ENCODE measurements at places on chromosomes 13 and 19. TPM values are rescaled to one million over a fixed set of nuclear protein-coding genes. Genes with fewer than 3 reads are reported as not detected.
A peak's percentile ranks its signal among the peaks of the same experiment; 100 is the strongest.

- no peaks in the 10 kb centered on the region for H3K4me1 ChIP-seq
- H3K27me3 ChIP-seq = peaks cover 24% of the 10 kb centered on the region
- H3K27ac ChIP-seq = no peak overlapping the region
- no peaks in the 10 kb centered on the region for H3K36me3 ChIP-seq
- no peak for DNase-seq
- H3K4me3 ChIP-seq = no peak overlapping the region
These were observed 10.8 kb downstream of the ENOX1 start for GRCh38 chr13:43776006-43776405.

- H3K27me3 ChIP-seq = peaks cover 3% of the 10 kb centered on the region
- peak overlapping the region; percentile 96 for H3K4me3 ChIP-seq
- peak overlapping the region; percentile 96 for H3K27ac ChIP-seq
- peaks cover 43% of the 10 kb centered on the region for H3K4me1 ChIP-seq
These were observed 842 bp upstream of the PTGIR start for GRCh38 chr19:46625731-46626130.

DNA sequence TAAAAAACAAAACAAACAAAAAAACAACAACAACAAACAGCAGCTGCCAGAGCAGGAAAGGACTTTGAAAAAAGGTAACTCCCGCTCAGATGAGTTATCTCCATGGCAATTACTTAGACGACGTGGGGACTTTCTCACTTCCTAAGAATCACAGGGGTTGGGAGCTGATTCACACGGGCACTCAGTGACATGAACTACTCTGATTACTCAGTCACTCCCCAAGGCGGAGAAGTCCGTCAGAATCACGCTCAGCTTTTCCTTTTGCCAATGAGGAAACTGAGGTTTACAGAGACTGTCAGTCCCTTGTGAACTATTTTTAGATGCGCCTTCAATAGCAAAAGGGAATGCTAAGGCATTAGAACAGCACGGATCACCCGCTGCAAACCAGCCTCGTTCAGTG is 32.3 kb upstream of the MATK start:
- H3K4me3 ChIP-seq = no peak overlapping the region
- no peaks in the 10 kb centered on the region for H3K36me3 ChIP-seq

DNA sequence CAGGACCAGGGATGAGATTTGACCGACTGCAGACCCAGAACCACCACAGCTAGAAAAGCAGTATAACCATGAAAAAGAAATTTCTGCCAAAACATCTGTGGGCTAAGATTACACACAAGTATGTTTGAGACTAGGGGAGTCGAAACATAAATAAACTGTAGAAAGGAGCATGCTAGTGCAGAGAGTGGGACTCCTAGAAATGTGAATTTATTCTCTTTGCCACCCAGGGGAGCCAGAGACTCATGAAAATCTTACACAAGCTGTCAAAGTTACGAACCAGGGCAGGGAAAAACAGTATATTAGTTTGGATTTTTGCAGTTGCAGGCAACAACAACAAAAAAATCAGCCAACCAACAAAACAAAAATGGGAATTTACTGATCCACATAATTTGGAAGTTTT is 12.3 kb upstream of the HSPH1 start:
- H3K4me3 ChIP-seq = no peak overlapping the region
- no peak overlapping the region for H3K27ac ChIP-seq
- no peaks in the 10 kb centered on the region for H3K36me3 ChIP-seq

- peaks cover 84% of the 10 kb centered on the region for H3K27me3 ChIP-seq
- no peaks in the 10 kb centered on the region for H3K36me3 ChIP-seq
- H3K4me1 ChIP-seq = peaks cover 24% of the 10 kb centered on the region
- peak within 1 kb of the TSS; percentile 47 for H3K27ac ChIP-seq
These were observed at the start of gene POU4F1 for GRCh38 chr13:78603240-78603957. Gene POU4F1, minus strand, starts transcription at chr13:78603552. Its CDS starts 226 bp downstream, at chr13:78603326.

- H3K27me3 ChIP-seq = no peaks in the 10 kb centered on the region
- no peak overlapping the region for H3K27ac ChIP-seq
- H3K4me3 ChIP-seq = no peak overlapping the region
- no peak for DNase-seq
- H3K4me1 ChIP-seq = no peaks in the 10 kb centered on the region
- no peaks in the 10 kb centered on the region for H3K36me3 ChIP-seq
These were observed 309.0 kb downstream of the TEX29 start for GRCh38 chr13:111629457-111629856.

- no peak overlapping the region for H3K27ac ChIP-seq
- H3K36me3 ChIP-seq = no peaks in the 10 kb centered on the region
- H3K27me3 ChIP-seq = no peaks in the 10 kb centered on the region
- no peaks in the 10 kb centered on the region for H3K4me1 ChIP-seq
These were observed 741.0 kb upstream of the KLHL1 start for GRCh38 chr13:70849222-70849621.

- no peaks in the 10 kb centered on the region for H3K27me3 ChIP-seq
- H3K4me3 ChIP-seq = no peak overlapping the region
- peaks cover 25% of the 10 kb centered on the region for H3K36me3 ChIP-seq
- peaks cover 21% of the 10 kb centered on the region for H3K4me1 ChIP-seq
- DNase-seq = no peak
These were observed 9.8 kb downstream of the PROZ start for GRCh38 chr13:113168211-113168610.

DNA sequence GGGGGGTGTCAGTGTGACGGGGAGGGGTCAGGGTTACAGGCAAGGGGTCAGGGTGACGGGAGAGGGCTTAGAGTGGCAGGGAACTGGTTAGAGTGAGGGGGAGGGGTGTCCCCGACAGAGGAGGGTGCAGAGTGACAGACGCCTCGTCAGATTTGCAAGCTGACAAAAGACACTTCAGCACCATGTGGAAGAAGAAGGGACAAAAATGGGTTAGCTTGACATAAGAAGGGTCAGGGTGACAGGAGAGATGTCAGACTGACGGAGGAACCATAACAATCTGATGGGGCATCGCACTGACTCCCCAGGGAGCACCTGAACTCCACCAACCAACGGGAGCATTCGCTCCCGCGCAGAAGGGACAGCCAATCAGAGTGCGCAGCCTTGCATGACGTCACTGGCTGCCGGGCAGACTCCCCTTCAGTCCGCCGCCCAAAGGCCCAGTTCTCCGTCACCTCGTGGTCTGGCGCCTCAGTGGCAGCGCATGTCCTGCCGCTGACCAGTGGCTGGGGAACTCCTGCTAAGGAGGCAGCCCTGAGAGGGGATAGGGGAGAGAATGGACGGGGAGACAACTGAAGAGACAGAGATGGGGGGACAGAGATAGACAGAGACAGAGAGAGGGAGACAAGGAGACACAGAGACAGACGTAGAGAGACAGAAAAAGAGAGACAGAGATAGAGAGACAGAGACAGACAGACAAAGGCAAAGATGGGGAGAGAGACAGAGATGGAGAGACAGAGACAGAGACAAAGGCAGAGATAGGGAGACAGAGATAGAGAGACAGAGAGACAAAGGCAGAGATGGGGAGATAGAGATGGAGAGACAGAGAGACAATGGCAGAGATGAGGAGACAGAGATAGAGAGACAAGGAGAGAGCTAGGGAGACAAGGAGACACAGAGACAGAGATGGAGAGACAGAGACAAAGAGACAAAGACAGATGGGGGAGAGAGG is 30.2 kb downstream of the C19orf81 start:
- peaks cover 2% of the 10 kb centered on the region for H3K4me1 ChIP-seq
- no peak overlapping the region for H3K27ac ChIP-seq
- H3K4me3 ChIP-seq = no peak overlapping the region
- H3K27me3 ChIP-seq = peaks cover 31% of the 10 kb centered on the region

- no peak overlapping the region for H3K4me3 ChIP-seq
- peaks cover 2% of the 10 kb centered on the region for H3K4me1 ChIP-seq
- no peak overlapping the region for H3K27ac ChIP-seq
- no peaks in the 10 kb centered on the region for H3K36me3 ChIP-seq
These were observed 60.7 kb upstream of the URI1 start for GRCh38 chr19:29881386-29881785.

- H3K36me3 ChIP-seq = no peaks in the 10 kb centered on the region
- peaks cover 23% of the 10 kb centered on the region for H3K4me1 ChIP-seq
- H3K27ac ChIP-seq = peak within 1 kb of the TSS; percentile 92
- H3K4me3 ChIP-seq = peak within 1 kb of the TSS; percentile 82
- no peaks in the 10 kb centered on the region for H3K27me3 ChIP-seq
- peak; percentile 78 for DNase-seq
These were observed at the start of gene MCF2L for GRCh38 chr13:112968910-112969691. Gene MCF2L, plus strand, starts transcription at chr13:112969214. Its CDS starts 166 bp downstream, at chr13:112969380.

DNA sequence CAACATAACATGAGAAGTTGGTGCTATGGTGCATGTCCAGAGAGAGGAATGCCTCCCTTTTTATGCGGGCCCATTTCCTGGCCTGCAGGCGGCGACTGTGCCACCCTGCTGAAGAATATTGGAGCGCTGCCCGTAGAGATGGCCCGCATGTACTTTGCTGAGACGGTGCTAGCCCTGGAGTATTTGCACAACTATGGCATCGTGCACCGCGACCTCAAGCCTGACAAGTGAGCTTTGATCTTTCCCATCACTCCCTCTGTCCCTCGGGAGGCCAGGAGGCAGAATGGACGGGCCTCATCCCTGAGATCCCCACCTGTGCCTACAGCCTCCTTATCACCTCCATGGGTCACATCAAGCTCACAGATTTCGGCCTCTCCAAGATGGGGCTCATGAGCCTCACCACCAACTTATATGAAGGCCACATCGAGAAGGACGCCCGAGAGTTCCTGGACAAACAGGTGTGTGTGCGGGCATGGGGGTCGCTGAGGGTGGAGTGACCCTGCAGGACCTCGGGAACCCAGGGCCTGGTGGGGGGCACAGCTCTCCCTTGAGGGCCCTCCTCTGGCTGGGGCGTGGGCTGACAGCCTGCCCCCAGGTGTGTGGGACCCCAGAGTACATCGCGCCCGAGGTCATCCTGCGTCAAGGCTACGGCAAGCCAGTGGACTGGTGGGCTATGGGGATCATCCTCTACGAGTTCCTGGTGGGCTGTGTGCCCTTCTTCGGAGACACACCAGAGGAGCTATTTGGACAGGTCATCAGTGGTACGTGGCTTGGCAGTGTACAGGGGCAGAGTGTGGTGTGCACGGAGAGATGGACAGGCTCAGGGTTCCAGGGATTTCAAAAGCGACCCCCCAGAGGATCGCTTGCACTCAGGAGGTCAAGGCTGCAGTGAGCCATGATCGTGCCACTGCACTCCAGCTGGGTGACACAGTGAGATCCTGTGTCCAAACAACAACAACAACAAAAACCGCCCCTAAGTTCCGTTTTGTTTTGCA is 16.2 kb downstream of the DNASE2 start:
- peaks cover 3% of the 10 kb centered on the region for H3K4me1 ChIP-seq
- DNase-seq = no peak
- no peaks in the 10 kb centered on the region for H3K27me3 ChIP-seq

DNA sequence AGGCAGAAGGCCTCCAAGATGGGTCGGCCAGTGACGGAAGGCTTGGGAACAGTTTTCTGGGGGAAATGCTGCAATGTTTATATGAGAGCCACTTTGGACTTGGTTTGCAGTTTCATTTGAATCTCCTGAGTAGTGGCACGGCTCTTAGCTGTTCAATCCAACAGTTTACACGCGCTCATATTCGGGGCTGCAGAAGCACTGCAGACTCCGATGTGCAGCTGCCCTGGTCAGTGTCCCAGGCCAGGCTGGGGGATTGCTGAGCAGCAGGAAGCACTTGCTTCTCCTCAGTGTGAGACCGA is 31.7 kb downstream of the CEBPG start:
- peaks cover 2% of the 10 kb centered on the region for H3K4me1 ChIP-seq
- no peak for DNase-seq
- H3K4me3 ChIP-seq = no peak overlapping the region
- no peaks in the 10 kb centered on the region for H3K36me3 ChIP-seq
- H3K27ac ChIP-seq = no peak overlapping the region
- no peaks in the 10 kb centered on the region for H3K27me3 ChIP-seq

DNA sequence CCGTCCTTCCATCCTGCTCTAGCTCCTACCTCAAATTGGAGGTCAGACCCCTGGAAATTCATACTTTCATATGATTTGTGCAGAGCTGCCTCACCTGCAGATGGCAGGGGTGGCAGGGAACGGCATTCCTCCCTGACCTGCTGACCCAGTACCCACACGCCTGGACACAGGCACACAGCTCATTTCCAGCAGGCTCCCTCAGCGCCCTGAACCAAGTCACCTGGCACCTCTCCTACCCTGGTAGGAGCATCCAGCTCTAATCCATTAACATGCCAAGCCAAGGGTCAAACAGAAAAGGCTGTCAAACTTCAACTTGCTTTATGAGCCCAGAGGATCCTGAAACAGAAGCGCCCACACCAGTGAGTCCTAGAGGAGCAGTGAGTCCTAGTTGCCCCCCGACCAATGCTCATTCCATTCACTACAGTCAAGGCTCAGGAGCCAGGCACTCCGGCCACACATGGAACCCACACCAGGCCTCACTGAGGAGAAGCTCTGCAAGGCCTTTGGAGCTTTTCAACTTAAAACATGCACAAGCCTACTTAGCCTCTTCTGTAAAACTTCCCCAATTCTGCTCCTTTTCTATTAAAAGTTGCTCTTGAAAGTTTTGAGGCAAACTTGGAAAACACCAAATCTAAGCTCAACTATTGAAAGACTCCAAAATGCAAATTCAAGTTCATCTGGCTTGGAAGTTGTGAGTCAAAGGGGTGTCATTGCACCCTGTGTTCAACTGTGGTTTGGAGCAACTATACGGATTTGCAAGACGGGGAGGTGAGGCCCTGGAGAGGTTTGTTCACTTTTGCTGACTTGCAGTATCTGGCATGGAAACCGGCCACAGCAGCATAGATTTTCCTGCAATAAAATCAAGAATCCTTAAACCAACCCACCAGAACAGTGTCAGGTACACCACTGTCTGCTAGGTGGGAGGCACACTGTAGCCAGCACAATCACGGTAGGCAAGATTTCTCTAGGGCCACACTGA is 96.7 kb downstream of the CRYL1 start:
- no peaks in the 10 kb centered on the region for H3K27me3 ChIP-seq
- H3K27ac ChIP-seq = peak overlapping the region; percentile 17
- H3K36me3 ChIP-seq = peaks cover 7% of the 10 kb centered on the region
- peak; percentile 15 for DNase-seq
- H3K4me1 ChIP-seq = peaks cover 32% of the 10 kb centered on the region

- H3K36me3 ChIP-seq = no peaks in the 10 kb centered on the region
- no peak overlapping the region for H3K4me3 ChIP-seq
- no peaks in the 10 kb centered on the region for H3K4me1 ChIP-seq
- no peaks in the 10 kb centered on the region for H3K27me3 ChIP-seq
- DNase-seq = no peak
These were observed 1222.2 kb upstream of the SPRY2 start for GRCh38 chr13:81563091-81563490.

- no peak overlapping the region for H3K27ac ChIP-seq
- no peak for DNase-seq
- peaks cover 2% of the 10 kb centered on the region for H3K27me3 ChIP-seq
- no peak overlapping the region for H3K4me3 ChIP-seq
- no peaks in the 10 kb centered on the region for H3K36me3 ChIP-seq
These were observed 188.4 kb downstream of the ITGBL1 start for GRCh38 chr13:101640788-101641400.

ZNF554 gene
- total RNA-seq = 0.83 TPM

TMEM59L gene
- not detected for total RNA-seq

KLK13 gene
- total RNA-seq = not detected

GYS1 gene
- total RNA-seq = 58.1 TPM

OR7D4 gene
- total RNA-seq = not detected

KCNN1 gene
- 1.7 TPM for total RNA-seq

POU4F1 gene
- 0.20 TPM for total RNA-seq

PRODH2 gene
- total RNA-seq = not detected

ZNF229 gene
- total RNA-seq = 2.9 TPM

FCGBP gene
- total RNA-seq = 4.8 TPM

All from activated CD8-positive, alpha-beta T cell treated with anti-CD3 and anti-CD28 coated beads for 36 hours (primary cell).